ENCODE measurements at places on chromosomes 4 and X.

- DNase-seq = no peak
These were observed 484 bp downstream of the CXCL2 start for GRCh38 chr4:74098427-74098994.

DNA sequence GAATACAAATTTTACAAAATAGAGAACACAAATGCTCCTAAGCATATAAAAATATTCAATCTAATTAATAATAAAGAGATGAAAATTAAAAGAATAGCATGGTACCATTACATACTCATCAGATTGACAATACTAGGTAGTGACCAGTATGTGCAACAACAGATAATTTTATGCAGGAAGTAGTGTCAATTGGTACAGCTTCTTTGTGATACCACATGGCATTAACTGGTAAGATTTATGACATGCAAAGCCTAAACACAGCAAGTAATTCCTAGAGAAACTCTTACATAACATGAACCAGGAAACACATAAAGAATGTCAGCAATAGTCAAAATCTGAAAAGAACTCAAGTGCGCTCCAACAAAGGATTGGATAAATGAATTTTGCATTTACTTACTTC, 26.3 kb downstream of the CXCL2 start:
- DNase-seq = no peak

DNA sequence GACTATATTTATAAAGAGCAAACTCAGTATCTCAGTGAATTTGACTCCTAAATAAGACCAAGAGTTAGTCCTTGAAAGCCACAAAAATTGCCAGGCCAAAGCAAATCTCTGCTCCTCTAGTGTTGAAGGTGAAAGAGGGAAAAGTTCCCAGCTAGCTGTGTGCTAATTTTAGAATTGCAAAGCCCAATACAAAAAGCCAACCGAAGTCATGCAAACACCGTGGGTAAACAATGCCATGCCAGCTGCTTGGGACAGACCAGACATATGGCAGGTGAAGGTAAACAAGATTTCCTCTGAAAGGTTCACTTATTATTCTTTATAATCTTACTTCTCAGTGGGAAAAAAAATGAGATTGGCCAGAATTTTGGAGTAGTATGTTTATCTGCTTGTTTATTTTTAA, 80.5 kb upstream of the LNX1 start:
- DNase-seq = no peak

DNA sequence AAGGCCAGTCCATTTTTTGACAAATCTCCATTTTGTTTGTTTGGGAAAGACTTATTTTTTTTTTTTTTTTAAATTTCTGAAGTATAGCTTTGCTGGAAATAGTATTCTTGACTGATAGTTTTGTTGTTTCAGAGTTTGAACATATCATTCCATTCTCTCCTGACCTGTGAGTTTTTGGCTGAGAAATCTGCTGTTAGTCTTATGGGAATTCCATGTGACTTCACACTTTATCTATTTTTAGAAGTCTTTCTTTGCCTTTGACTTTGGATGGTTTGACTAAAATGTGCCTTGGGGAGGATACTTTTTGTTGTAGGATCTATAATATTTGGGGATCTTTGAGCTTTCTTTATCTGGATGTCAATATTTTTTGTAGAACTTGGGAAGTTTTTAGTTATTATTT, 10.7 kb upstream of the ADAM29 start:
- DNase-seq = no peak

- no peak for DNase-seq
These were observed 3.0 kb downstream of the ZIC3 start for GRCh38 chrX:137568741-137569469.
